Esophagus muscularis mucosa (tissue), 4 donors: ENCODE measurements at places on chromosomes 2 and 18. TPM values are rescaled to one million over a fixed set of nuclear protein-coding genes. Genes with fewer than 3 reads are reported as not detected.

The CCBE1 gene
- total RNA-seq: 2.5 TPM

The FKBP1B gene
- 11.2 TPM for total RNA-seq

The VWA3B gene
- not detected for total RNA-seq

The CFC1 gene
- not detected for total RNA-seq

The CCDC102B gene
- total RNA-seq: 6.8 TPM

The ACVR1C gene
- 0.06 TPM for total RNA-seq

The DSG2 gene
- 6.2 TPM for total RNA-seq

The GNAL gene
- total RNA-seq: 13.3 TPM

The GTF2A1L gene
- total RNA-seq: 14.5 TPM

The LYG1 gene
- total RNA-seq: 0.57 TPM

The GRP gene
- 0.98 TPM for total RNA-seq

The SERPINB13 gene
- total RNA-seq: not detected

The KHK gene
- 6.3 TPM for total RNA-seq

The DNPEP gene
- 64.5 TPM for total RNA-seq

The CCDC85A gene
- total RNA-seq: 5.8 TPM

The CASP10 gene
- total RNA-seq: 5.2 TPM

The SATB2 gene
- total RNA-seq: 6.6 TPM

The TCF23 gene
- total RNA-seq: not detected

The RAPH1 gene
- total RNA-seq: 17.4 TPM

The GAL3ST2 gene
- not detected for total RNA-seq

The ITGA4 gene
- total RNA-seq: 2.2 TPM

The MYL12B gene
- total RNA-seq: 211 TPM

The KCNJ13 gene
- total RNA-seq: not detected

The TLX2 gene
- 0.84 TPM for total RNA-seq

The CRYGD gene
- not detected for total RNA-seq

The UGT1A9 gene
- total RNA-seq: not detected

The AAMP gene
- 139 TPM for total RNA-seq

The RGPD4 gene
- not detected for total RNA-seq

The SLC19A3 gene
- total RNA-seq: 0.42 TPM

The NEURL3 gene
- not detected for total RNA-seq

The LRP2 gene
- total RNA-seq: not detected

The CYBRD1 gene
- 181 TPM for total RNA-seq

The CD8A gene
- 5.5 TPM for total RNA-seq

The CTAGE1 gene
- not detected for total RNA-seq

The RGPD3 gene
- 0.42 TPM for total RNA-seq

The OR6B2 gene
- total RNA-seq: not detected

The NT5DC4 gene
- not detected for total RNA-seq

The FAM237A gene
- total RNA-seq: not detected

The SCN9A gene
- total RNA-seq: 4.0 TPM

The TMEM200C gene
- 0.33 TPM for total RNA-seq

The REL gene
- total RNA-seq: 16.2 TPM

The RBM43 gene
- 4.7 TPM for total RNA-seq

The REG3A gene
- total RNA-seq: not detected
